ENCODE measurements at places on chromosomes 1 and 21.
A peak's percentile ranks its signal among the peaks of the same experiment; 100 is the strongest.

DNA sequence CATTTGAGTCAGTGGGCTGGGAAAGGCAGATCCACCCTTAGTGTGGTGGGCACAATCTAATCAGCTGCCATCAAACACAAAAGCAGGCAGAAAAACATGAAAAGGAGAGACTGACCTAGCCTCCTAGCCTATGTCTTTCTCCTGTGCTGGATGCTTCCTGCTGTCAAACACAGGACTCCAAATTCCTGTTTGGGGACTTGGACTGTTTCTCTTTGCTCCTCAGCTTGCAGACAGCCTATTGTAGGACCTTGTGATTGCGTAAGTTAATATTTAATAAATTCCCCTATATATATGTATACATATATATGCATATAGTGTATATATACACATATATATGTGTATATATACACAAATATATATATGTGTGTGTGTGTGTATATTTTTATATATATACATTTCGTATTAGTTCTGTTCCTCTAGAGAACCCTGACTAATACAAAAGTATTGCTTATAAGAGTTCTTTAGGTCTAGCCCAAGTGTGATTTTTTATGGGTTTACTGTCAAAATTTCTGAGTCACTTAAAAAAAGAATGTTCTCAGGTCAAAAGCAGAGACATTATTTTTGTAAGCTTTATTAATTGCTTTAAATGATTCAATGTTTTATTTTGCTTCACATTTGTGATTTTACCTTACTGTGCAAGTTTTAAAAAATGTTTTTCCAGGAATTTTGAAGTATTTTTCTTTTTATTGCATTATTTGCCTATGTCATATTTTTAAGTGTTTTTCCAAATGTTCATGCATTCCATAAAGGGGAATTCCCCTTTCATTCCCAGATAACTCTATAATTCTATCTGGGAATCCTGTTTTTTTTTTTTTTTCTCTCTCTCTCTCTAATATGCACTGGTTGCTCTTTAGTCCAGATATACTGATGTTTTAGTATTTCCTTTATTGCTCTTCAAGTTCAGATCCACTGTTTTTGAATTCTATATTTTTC, 92.1 kb upstream of the ADAMTS5 start:
- peak; percentile 70 for DNase-seq

DNA sequence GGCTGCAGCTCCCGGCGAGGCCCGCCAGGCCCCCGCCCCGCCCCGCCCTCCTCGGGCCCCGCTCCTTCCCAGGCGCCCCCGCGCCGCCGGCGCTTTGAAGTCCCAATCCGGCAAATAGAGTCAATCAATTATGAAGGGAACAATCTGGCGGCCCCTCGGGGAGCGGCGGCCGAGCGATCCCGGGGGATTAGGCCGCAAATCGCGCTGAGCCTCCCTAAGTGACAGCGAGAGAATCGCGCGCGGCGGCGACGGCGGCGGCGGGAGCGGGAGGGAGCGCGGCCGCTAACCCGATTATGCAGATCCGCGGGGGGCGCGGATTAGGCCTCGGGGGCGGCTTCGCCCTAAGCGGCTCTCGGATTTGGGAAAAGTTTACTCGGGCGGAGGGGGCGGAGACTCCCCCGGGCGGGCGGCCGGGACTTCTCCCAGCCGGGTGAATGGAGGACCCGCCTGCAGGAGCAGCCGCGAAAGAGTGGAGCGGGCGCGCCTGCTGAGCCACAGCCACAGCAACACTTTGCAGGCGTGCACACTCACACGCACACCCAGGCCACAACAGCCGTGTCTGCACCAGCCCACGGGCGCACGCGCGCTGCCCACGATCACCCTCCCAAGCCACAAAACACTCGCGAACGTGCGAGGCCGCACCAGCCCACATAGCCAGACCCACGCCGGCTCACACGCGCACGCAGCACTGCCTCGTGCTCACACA, 23.0 kb upstream of the DMBX1 start:
- DNase-seq = peak; percentile 23

DNA sequence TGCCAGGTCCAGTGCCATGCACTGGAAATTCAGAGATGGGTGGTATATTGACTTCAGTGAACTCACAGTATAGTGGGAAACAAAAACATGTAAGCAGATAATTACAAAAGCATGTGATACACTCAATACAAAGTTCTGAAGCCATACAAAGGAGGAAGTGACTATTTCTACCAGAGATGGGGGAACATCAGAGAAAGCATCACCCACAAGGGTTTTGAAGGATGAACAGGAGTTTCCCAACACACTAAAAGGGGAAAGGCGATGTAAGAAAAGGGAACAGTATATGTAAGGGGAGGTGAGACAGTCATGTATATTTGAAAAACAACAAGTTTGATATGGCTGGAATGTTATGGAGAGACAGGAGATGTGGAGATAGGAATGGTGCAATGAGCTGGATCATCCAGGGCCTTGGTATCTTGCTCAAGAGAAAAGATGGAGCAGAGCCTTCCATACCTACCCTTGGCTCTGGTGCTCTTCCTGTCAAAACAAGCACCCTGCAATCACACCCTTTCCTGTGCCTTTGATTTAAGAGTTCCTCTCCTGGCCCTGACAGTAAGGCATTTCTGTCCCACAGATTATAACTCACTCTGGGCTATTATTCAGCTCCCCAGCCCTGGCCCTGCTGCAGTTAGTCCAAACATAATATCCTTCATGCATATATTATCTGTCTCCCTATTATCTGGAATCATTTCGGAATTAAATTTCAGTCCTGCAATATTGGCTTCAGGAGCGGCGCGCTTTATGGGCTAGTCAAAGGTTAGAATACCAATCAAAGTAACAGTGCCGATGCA, 60.5 kb downstream of the DMAP1 start:
- DNase-seq = no peak

- DNase-seq = peak; percentile 9
These were observed 160.2 kb upstream of the COA6 start for GRCh38 chr1:234212764-234213657.

GRCh38 chr1:155064111-155064831, 731 bp downstream of the EFNA4 start:
- DNase-seq = peak; percentile 33

Measured in fibroblast of skin of back (primary cell).